ENCODE measurements at places on chromosomes 2 and 18.

- DNase-seq = no peak
These were observed 971.0 kb upstream of the CDH2 start for GRCh38 chr18:29147944-29148343.

DNA sequence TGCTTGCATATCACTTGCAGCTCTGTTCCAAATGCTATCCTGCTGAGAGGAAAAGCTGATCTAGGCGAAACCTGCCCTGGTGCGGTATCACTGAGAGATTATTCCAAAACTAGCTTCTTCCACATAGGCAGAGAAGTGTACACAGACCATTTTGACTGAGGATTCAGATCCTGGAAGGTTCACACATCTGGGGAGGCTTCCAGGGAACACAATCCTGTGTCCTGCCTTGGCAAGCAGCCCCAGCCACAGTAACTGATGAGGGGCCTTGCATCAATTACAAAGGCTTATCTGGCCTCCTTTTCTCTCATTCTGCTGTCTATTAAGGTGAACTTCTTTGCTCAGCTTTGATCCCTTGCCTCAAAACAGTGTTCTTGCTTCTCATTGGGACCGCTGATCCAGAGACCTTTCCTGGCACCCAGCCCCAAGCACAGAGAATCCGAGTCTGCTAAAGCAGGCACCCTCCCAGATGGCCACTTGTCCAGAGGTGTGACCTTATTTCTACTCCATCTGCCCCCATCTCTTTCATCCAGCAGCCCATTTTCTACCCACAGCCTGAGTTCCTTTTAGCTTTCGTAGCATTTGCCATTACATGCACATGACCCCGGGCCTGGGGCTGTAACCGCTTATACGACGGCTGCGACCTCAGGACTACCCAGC, 52.3 kb upstream of the ZFP36L2 start:
- DNase-seq = no peak

DNA sequence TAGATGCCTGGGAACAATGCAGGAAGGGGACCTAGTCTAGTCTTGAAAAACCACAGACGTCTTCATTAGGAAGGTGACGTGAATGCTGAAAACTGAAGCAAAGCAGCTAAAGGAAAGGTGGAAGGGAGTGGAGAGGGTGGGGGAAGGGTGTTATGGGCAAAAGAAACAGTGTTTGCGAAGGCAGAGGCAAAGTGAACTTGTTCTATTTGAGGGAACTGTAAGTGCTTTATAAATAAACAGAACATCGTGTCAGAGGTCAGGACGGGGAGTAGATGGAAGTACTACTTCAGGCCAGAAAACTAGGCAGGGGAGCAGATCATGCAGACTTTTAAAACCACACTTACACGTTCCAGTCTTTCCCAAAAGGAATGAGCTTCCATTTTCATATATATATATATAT, 57.8 kb downstream of the FASTKD2 start:
- no peak for DNase-seq

DNA sequence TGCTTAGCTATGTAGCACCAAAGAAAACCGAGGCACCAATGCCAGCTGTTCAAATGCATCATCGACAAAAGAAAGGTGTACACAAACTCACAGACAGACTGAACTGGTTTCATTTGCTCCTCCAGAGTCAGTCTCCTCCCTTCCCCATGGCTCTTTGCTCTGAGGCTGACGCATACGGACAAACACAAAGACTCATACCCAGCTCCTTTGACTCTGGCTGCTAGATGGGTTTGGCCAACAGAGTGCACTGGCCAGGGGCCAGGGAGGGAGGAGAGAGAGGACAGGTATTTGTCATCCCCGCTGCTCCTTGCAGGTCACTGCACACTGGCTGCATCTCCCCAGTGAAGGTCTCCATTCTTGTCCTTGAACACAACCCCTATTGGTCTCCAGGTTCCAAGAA, 40.7 kb downstream of the DNER start:
- DNase-seq = no peak

DNA sequence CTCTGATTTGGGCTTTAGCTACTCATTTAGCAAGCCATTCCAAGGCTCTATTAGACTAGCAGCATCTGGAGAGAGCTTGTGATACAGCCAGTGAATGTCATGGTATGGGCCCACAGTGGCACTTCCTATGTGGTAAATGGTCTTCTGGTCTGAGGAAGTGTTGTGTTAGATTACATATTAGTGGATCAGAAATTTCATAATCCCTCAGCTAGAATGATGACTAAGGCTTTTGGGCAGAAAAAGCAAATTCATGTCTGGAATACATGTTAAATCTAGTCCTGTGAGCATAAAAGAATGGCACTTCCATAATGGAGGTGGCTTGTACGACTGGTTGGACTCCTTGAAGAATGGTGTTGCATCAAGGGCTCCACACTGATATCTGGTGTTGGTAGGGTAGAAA, 436.8 kb upstream of the CWC22 start:
- no peak for DNase-seq

- no peak for DNase-seq
These were observed 11.3 kb downstream of the LCT start for GRCh38 chr2:135825550-135826176.
